Activated T-cell treated with anti-CD3 and anti-CD28 coated beads, Interleukin-2, amount 50 U/mL, for 24 hours (primary cell): ENCODE measurements at places on chromosomes 11 and 22.

- H3K27ac ChIP-seq, result peak overlapping the region; percentile 12
- H3K4me3 ChIP-seq, result no peak overlapping the region
- H3K27me3 ChIP-seq, result no peaks in the 10 kb centered on the region
- no peaks in the 10 kb centered on the region for H3K4me1 ChIP-seq
- DNase-seq, result no peak
- peaks cover 81% of the 10 kb centered on the region for H3K36me3 ChIP-seq
Observed at GRCh38 chr22:35436421-35436820, 36.5 kb downstream of the MCM5 start.

GRCh38 chr11:68552542-68552941 is 92.0 kb downstream of the PPP6R3 start:
- H3K36me3 ChIP-seq, result peaks cover 97% of the 10 kb centered on the region
- DNase-seq, result no peak
- H3K27me3 ChIP-seq, result no peaks in the 10 kb centered on the region

DNA sequence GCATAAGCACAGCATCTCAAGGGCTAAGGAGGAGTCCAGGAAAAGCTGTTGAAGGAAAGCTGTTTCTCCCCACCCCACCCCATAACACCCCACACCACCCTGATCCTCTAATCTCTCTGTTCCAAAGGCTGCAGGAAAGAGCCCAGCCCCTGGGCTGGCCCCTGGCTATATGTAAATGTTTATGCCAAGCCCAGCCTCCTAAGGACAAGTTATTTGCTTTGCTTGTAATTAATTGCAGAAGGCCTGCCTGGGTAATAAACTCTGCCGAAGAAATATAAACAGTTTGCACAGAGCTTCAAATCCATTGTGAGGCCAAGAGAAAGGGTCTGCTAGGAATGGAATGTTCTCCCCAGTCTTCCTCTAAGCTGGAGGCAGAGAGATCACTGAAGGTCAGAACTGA is 21.2 kb downstream of the ARRB1 start:
- DNase-seq, result no peak
- H3K27ac ChIP-seq, result peak overlapping the region; percentile 37
- peaks cover 5% of the 10 kb centered on the region for H3K36me3 ChIP-seq
- no peaks in the 10 kb centered on the region for H3K27me3 ChIP-seq

- no peak overlapping the region for H3K4me3 ChIP-seq
- peaks cover 4% of the 10 kb centered on the region for H3K36me3 ChIP-seq
- no peaks in the 10 kb centered on the region for H3K27me3 ChIP-seq
- DNase-seq, result no peak
- H3K27ac ChIP-seq, result no peak overlapping the region
- H3K4me1 ChIP-seq, result no peaks in the 10 kb centered on the region
Observed at GRCh38 chr22:35804421-35804820, 86.7 kb downstream of the APOL5 start.

GRCh38 chr11:72241291-72241781 is 2.6 kb downstream of the PHOX2A start:
- DNase-seq, result no peak
- peaks cover 45% of the 10 kb centered on the region for H3K27me3 ChIP-seq
- H3K4me1 ChIP-seq, result peaks cover 23% of the 10 kb centered on the region
- H3K36me3 ChIP-seq, result peaks cover 22% of the 10 kb centered on the region
- no peak overlapping the region for H3K4me3 ChIP-seq
- no peak overlapping the region for H3K27ac ChIP-seq

DNA sequence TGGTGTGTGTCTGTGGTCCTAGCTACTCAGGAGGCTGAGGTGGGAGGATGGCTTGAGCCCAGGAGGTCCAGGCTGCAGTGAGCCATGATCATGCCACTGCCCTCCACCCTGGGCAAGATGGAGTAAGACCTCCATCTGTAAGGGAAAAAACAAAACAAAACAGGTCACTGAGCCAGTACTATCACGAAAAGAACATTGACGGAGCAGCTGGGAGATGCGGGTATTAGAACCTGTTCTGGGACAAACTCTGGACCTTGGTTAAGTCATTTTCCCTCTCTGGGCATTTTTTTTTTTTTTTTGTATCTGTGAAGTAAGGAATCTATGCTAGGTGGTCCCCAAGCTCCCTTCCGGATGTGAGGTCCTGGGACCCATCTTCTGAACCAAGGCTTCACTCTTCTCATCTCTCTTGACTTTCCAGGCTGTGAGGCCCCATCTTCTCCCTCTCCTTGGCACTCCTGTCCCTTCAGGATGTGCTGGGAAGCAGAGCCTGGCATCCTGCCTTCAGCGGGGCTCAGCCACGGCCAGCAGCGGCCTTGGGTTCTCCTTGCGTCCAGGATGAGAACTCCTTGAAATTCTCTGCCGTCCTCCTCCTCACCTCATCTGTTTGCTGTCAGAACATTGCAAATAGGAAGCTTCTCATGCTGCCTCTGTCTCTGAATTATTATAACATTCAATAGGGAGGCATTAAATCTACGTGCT is 130.8 kb downstream of the GRIK4 start:
- no peaks in the 10 kb centered on the region for H3K36me3 ChIP-seq
- H3K27me3 ChIP-seq, result peaks cover 32% of the 10 kb centered on the region
- no peak for DNase-seq
- H3K4me1 ChIP-seq, result no peaks in the 10 kb centered on the region

DNA sequence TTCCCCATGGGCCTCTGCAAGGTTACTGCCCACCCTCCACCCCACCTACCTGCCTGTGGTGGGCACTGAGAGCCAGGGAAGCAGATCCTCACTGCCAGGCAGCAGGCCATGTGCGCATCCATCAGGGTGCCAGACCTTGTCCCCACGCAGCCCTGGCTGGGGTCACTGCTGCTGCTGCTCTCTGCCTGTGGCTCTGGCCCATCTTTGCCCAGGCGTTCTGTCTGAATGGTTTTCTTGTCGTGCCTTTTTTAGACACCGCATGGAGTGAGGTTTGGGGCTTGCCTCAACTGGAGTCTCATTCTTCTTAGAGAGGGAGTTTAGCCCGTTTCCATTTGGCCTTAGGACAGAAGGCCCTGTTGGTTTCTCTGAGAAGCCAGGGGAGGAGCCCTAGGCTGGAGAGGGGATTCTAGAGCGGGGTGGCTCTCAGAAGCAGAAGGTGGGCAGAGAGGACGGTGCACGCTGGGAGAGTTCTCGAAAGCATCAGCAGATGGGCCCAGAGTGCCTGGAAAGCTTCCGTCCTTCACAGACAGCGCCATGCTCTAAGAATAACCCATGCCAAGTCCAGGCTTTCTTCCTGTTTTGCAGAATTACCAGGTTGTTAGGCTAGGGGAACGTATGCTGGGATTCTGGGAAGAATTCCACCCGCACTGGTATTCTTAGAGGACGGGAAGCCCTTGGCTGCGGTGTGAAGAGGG is 8.1 kb downstream of the TANGO2 start:
- DNase-seq, result no peak
- peaks cover 18% of the 10 kb centered on the region for H3K36me3 ChIP-seq
- no peaks in the 10 kb centered on the region for H3K27me3 ChIP-seq
- no peak overlapping the region for H3K27ac ChIP-seq
- peaks cover 25% of the 10 kb centered on the region for H3K4me1 ChIP-seq
- no peak overlapping the region for H3K4me3 ChIP-seq

DNA sequence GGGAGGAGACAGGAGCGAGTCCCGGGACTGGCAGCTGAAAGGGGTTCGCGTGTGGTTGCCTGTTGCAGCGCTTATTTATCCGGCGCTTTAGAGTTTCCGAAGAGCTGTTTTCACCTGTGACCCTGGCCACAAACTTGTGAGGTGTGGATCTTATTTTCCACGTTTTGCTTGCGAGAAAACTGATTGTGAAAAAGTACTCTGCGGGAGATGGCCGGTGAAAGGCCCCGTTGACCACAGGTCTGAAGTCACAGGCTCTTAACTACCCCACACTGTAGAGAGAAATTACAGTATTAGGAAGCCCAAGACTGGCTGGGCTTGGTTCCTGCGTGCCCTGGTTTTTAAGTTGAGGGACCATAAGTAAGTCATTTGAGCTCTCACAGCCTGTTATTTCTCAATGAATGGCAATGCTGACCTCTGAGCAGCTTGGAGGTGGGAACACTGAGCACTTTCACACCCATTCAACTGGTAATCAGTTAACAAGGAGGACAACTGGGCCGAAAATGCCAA is 379 bp upstream of the RAB38 start:
- H3K27ac ChIP-seq, result no peak overlapping the region
- DNase-seq, result no peak
- no peaks in the 10 kb centered on the region for H3K36me3 ChIP-seq
- H3K4me1 ChIP-seq, result peaks cover 60% of the 10 kb centered on the region

GRCh38 chr11:94933223-94934130 is 39.9 kb downstream of the CWC15 start:
- no peak overlapping the region for H3K4me3 ChIP-seq
- no peak overlapping the region for H3K27ac ChIP-seq
- no peaks in the 10 kb centered on the region for H3K36me3 ChIP-seq
- no peaks in the 10 kb centered on the region for H3K27me3 ChIP-seq
- no peak for DNase-seq
- H3K4me1 ChIP-seq, result peaks cover 31% of the 10 kb centered on the region

DNA sequence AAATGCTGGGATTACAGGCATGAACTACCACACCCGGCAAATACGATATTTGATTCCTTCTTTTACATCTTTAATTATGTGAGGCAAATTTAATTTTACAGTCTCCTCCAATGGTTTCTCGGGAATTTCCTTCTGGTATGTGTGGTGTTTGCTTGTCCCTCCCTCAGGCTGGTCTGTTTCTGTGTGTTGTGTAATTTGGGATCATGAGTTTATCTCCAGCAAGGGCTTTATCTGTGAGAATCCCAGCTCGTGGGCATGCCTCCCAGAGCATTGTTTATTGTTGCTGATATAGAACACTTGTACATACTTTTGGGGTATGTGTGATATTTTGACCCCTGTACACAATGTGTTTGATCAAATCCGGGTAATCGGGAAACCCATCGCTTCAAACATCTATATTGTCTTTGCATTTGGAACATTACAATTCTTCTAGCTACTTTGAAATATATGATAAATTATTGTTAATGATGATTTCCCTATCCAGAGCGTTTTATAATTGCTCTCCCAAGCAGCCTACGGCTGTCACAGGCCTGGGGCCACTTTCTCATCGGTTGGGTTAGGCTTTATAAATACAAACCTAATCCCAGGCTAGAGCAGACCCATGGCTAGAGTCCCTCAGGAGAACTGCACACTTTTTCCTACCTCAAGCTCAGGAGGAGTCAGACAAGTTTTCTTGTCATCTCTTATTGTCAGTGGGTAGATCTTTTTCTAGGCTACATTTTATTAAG is 15.0 kb upstream of the PRR5 start:
- H3K36me3 ChIP-seq, result no peaks in the 10 kb centered on the region
- H3K4me1 ChIP-seq, result peaks cover 41% of the 10 kb centered on the region
- H3K27ac ChIP-seq, result no peak overlapping the region
- no peak overlapping the region for H3K4me3 ChIP-seq
- no peak for DNase-seq
- no peaks in the 10 kb centered on the region for H3K27me3 ChIP-seq

- no peaks in the 10 kb centered on the region for H3K4me1 ChIP-seq
- H3K4me3 ChIP-seq, result no peak overlapping the region
- H3K36me3 ChIP-seq, result no peaks in the 10 kb centered on the region
Observed at GRCh38 chr11:43282607-43283440, 29.0 kb upstream of the API5 start.

DNA sequence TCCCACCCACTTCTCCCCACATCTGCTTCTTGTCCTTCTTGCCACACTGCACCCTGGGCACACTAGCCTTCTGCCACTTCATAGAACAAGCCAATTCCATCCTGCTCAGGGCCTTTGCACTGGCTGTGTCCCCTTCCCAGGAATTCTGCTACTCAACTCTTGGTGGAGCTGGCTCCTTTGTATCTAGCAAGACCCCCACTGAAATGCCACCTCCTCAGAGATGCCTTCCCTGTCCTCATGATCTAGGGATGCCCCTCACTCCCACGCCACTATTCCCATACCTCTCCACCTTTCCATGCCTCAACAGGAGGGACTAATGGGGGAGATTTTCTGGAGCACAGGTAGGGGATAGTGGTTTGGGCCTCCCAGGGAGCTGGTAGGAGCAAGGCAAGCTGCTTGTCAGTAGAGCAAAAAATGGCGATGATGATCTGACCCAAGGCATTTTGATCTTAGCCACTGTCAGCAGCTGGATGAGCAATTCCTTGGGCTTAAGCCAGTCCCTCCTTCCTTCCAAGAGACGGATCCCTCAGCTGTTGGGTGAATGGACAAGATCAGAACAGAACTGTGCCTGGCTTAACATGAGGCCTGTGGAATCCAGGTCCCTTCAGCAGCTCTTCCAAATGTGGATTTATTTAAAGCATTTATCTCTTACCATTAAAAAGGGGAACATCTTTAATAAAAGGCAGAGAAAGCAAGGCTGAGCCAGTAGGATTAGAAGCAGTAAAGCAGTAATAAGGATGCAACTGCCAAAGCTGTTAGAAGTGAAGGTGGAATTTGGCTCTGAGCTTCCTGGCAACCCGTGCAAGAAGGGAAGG is 4.0 kb upstream of the PRDM11 start:
- peaks cover 50% of the 10 kb centered on the region for H3K27me3 ChIP-seq
- H3K4me3 ChIP-seq, result no peak overlapping the region
- H3K27ac ChIP-seq, result no peak overlapping the region
- H3K4me1 ChIP-seq, result peaks cover 15% of the 10 kb centered on the region
- H3K36me3 ChIP-seq, result no peaks in the 10 kb centered on the region

DNA sequence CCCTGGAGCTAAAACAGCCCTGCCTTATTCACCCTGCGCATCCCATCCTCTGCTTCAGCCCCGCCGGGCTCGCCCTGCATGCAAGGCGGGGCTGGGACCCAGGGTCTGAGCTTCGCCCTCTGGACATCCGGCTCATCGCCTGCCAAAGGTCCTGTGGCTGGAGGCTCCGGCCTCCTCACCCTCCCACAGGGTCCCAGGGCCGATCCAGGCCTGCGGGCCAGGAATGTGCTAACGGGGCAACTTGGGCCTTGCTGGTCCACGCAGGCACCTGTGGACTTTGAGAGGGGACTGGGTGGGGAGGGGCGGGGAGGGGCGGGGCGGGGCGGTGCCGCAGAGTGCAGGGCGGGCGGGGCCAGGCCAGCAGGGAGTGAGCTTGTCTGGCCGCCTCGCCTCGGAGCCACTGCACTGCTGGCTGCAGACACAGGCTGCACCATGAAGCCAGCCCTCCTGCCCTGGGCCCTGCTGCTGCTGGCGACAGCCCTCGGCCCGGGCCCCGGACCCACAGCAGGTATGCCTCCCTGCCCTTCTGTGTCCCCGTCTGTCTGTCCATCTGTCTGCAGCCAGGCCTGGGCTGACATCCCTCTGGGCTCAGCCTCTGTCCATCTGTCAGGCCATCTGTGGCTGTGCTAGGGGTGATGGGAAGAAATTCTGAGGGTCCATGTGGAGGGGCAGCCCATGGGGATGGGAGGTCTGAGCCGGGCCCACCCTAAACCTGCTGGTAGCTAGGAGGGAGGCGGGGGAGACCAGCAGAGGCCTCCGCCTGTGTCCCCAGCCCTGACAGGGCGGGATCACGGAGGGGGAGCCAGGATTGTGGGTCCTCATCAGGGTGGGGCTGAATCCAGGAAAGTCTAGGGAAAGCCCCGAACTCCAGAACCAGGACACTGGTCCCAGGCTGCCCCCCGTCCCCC is at the start of gene SUSD2:
SUSD2 (plus strand) TSS at position 400 of the 908 bp plus-strand sequence; CDS start at position 433, 33 bp downstream.
- no peak within 1 kb of the TSS for H3K27ac ChIP-seq
- no peak for DNase-seq

- H3K4me3 ChIP-seq, result no peak overlapping the region
- H3K27ac ChIP-seq, result no peak overlapping the region
- no peaks in the 10 kb centered on the region for H3K27me3 ChIP-seq
- peaks cover 3% of the 10 kb centered on the region for H3K36me3 ChIP-seq
- DNase-seq, result no peak
Observed at GRCh38 chr11:123469089-123469488, 39.0 kb downstream of the GRAMD1B start.
